ENCODE measurements at places on chromosomes 6 and 20.

- no peak for ATAC-seq
Observed at GRCh38 chr6:355373-356208, 36.0 kb upstream of the IRF4 start.

DNA sequence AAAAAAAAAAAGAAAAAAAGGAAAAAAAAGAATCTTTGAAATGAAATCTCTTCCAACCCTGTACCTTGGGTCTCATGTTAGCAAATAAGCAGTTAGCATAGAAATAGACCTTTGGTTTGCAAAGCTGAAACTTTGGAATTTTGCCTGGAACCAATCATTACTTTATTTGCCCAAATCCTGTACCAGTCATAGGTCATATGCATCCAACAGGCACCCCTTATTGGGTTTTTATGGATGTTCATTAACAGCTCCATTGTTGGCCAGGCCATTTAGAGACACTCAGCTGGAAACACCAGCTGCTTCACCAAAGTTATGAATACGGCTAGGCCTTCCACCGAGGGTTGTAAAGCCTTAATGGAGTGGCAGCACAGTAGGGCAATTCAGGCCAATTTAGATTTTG lies 53.0 kb downstream of the ALDH8A1 start:
- ATAC-seq = no peak

DNA sequence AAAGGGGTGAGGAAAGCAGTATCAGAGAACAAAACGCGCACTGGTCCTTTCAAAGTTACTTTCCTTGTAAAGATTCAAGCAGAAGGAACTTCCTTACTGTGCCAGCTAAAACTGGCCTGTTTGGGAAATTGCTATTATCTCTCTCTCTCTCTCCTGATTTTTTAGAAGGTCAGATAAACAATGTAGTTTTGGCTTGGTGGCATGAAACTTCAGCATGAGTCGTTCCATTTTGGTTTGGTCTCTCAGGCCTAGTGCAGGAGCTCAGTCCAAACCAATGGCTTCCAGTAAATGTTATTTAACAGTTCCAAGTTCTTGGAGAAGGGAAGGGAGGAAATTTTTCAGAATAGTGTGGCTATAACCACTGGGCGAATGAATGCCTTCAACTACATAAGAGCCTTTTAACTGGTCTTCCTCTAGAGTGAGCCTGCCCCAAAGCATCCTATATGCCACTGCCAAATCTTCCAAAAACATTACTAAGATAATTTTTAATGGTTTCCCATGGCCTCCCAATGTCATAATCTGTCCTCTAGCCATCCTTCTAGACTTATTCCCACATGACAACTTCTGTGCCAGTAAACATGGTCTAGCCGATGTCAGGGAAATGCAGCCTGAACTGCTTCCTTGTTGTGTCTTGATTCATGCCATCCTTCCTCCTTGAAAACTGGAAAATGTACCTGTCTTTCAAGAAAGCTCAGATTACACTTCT lies 9.1 kb upstream of the SNX9 start:
- ATAC-seq = peak; percentile 92

GRCh38 chr20:38117635-38118034 lies 47.4 kb downstream of the TGM2 start:
- no peak for ATAC-seq

DNA sequence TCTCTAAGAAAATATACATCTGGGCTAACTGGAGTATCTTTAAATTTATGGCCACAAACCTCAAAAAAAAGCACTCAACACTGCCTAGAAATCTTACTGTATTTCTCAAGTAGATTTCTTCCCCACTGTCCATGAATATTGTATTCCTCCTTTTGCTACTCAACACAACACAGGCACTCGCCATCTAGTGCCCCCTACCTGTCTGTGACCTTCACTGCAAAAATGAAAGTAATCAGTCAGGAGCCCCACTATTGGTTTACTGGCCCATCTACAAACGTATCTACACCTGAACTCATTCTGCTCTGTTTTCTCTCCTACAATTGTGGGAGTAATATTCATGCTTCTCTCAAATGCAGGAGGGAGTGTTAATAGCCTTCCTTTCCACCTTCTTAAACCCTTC lies 58.3 kb downstream of the LY86 start:
- no peak for ATAC-seq

- no peak for ATAC-seq
Observed at GRCh38 chr6:148223424-148223842, 119.2 kb upstream of the SASH1 start.

DNA sequence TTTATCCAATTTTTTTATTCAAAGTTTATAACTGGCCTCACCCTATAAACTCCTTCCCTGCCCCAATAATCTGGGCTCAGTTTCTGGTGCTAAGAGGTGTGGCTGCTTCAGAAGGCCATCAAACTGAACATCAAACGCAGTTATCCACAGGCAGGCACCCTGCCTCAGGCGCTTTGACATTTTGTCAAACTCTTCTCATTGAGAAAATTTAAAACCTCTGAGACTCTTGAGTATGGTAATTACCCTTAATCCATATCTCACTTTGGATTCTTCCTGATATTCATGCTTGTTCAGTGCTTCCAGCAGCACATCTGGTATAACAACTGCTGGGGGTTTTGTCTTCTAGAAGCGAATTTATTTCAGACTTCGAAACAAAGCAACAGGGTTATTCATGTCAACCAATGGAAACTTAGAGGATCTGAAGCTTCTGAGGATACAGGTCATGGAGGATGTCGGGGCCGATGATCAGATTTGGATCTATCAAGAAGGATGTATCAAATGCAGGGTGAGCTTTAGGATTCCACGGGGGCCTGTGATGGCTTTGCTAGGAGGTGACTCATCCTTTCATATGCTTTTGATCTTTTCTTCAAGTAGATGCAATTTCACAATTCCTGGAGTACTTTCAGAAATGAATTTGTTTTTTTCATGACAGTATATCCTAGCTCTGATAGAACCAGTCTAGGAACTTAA lies 68.2 kb downstream of the RTN4IP1 start:
- ATAC-seq = no peak

DNA sequence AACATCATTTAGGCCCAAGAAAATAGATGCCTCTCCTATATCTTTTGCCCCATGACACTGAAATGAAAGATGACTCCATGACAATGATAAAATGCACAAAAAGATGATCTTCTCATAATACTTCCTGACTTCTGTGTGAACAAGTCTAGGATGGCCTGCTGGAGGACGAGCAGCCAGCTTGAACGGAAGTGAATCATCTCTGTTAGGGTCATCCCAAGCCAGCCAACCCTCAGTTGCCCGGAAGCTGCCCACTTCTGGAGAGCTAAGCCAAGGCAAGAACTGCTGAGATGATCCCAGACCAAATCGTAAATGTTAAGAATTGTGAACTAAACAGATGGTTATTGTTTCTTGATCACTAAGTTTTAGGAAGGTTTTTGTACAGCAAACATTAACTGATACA lies 249.7 kb upstream of the HS3ST5 start:
- no peak for ATAC-seq

DNA sequence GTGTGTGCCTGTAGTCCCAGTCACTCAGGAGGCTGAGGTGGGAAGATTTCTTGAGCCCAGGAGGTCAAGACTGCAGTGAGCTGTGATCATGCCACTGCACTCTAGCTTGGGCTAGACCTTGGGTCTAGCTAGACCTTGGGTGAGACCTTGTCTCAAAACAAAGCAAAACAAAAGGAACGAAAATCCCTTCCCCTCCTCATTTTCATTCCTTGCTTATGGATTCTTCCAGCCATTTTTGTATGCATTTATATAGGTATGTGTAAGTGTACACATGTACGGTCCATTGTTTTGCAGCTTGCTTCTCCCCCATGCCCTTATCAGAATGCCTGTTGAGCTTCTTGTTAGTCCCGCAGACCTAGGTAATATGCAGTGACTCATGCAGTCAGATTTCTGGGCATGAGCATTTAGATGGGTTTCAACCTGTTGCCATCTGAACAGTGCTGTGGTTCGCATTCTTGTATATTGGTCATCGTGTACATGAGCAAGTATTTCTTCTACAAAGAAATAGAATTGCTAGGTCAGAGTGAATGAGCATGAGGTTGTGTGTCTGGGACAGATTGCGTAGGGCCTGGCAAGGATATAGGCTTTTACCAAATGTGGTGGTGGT lies 73.2 kb downstream of the ATRN start:
- no peak for ATAC-seq

- ATAC-seq = no peak
Observed at GRCh38 chr20:20139403-20139802, 87.1 kb downstream of the CFAP61 start.

DNA sequence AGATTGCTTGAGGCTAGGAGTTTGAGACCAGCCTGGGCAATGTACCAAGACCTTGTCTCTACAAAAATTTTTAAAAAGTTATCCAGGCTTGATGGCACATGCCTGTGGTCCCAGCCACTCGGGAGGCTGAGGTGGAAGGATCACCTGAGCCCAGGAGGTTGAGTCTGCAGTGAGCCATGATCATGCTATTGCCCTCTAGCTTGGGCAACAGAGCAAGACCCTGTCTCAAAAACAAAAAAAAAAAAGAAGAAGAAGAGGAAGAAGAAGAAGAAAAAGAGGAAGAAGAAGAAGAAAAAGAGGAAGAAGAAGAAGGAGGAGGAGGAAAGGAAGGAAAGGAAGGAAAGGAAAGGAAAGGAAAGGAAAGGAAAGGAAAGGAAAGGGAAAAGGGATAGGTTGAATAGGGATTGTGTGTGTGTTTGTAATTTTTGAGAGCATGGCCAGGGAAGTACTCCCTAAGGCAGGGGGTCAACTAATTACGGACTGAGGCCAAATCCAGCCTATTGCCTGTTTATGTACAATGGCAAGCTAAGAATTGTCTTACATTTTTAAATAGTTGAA lies 43.0 kb upstream of the ZNF217 start:
- no peak for ATAC-seq

DNA sequence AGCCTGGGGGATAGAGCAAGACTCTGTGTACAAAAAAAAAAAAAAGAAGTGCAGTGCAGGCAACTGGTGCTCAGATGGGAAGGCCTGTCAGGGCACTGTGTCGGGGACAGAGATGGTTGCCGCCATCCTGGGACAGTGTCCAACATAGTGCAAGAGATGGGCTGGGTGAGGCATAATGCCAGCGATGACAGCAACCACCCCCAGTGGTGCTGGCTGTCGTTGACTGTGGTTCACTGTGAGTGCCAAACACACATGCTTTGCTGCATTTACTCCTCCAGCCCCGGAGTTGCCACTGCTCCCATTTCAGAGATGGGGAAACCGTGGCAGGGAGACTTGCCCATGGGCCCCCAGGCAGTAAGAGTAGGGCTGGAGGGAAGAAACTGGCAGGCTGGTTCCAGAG lies 5.2 kb upstream of the C20orf203 start:
- ATAC-seq = no peak

DNA sequence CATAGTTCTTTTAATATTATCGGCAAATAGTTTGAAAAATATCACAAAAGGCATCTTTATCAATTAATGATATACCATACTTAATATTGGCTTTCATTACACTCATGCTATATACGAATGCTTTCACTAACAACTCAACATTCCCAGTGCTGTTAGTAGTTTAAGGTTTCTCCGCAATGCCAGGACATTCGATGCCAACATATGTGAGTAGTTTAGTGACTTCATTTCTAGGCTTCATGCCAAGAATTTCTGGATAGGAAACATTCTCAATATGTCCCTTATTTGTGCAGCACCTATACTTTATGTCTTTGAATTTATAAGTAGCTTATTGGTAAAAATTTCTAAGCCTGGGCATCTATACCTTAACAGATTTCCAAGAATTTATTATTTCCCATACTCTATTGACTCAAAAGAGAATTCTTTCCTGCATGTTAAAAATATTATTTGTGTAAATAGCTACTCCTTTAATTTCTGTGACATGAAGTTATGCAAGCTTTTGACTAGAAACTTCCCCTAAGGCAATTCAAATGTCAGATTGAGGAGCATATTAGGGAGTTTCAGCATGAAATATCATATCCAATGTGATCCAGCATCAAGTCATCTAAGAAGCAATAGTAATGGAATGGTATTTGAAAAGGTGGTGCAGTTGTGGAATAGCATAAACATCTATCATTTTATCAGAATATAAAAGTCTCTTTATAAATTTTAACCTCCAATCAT lies 236.0 kb upstream of the STXBP5 start:
- no peak for ATAC-seq

DNA sequence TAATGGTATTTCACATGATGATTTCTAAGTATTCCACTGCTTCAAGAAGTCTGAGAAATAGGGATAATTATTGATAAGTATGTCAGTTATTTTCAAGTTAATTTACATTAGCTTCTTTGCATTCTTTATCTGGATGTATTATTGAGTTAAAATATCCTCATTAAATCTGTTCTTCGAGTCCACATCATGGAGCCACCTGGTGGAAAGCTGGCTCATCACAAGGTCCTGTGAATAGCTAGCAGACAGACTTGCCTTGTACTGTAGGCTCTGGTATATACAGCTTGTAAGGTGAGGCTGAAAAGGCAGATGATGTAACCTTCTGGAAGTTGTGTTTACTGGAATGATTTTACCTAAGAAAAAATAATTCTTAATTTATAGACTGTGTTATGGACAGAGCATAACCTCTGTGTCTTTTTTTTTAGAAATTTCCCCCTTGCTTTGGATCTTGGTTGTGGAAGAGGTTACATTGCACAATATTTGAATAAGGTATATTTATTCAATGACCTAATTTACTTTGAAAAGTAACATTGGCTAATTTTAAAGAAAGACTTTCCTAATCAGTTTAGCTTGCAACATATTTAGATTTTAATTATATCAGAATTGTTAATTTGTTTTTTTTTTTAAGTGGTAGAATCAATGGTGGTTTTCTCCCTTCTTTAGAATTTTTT lies 3.5 kb downstream of the NDUFAF5 start:
- no peak for ATAC-seq

DNA sequence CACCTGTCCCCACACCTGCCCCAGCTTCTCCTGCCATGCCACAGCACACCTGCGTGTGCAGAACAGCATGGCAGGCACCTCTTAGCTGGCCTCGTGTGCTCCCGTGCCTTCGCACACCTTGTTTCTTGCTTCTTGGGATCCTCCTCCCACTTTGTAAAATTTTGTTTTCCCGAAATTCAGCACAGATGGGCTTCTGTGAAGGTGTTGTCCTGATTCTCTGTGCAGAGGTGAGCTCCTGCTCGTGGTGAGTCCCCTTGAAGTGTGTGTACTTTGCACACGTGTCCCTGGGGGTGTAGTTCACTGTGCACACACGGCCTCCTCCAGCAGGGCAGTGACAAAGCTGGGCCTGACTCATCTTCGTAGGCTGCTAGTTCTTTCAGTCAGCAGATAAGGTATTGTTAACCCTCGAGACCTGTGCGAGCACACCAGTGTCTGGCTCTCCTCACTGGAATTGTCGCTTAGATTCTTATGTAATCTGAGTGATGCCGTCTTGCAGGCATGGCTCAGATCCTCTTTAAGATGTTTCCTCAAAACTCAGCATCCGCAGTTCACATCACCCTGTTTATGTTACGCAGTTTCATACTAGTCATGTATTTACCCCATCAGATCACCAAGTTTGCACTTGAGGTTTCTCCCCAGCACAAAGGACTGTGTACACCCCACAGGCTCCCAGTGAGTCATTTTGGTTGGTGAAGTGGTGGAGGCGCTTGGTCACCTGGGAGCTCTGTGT lies 77.7 kb downstream of the CDYL start:
- no peak for ATAC-seq
